AG04450 (cell line): ENCODE measurements at places on chromosomes 5 and 9. TPM values are rescaled to one million over a fixed set of nuclear protein-coding genes. Genes with fewer than 3 reads are reported as not detected.

DNA sequence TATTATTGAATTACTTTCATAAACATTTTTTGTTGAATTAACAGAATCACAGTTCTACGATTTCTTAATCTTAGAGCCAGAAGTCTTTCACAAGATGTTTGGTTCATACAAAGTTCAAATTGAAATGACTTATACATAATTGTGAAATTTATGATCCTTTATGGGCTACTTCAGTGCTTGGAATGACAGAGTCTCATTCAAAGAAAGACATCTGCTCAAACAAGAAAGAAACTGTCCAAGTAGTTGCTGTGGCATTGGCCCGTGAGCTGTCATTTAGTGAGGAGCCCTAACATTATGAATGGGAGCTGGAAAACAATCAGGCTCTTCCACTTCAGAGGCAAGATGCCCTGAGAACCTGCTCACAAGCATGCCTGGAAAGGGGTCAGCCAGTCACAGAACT, 63.4 kb downstream of the AUH start:
- no peak for DNase-seq

- no peak for DNase-seq
Observed at GRCh38 chr9:124894741-124895170, 32.8 kb downstream of the ARPC5L start.

OLFML2A gene
- polyA plus RNA-seq: 22.3 and 34.4 TPM in 2 replicates

- no peak for DNase-seq
Observed at GRCh38 chr5:1507961-1508658, 15.7 kb downstream of the LPCAT1 start.

PCDHAC2 gene
- polyA plus RNA-seq: not detected in 2 replicates

DNA sequence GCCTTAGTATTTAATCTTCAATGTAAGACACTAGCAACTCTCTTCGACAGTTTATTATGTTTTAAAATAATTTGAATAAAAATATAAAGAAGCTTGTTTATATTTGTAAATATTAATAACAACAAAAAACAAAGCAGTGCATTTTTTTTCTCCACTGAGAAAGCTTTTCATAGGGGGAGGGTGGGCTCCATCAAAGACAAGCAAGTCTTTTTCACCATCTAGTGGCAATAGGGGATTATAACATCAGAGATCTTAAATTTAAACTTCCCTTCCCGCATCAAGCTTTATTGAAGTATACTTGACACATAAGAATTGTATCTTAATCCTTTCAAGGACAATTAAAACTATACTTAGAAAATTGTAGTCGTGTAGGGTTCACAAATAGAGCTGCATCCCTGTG, 9.3 kb upstream of the OR13F1 start:
- DNase-seq: no peak

GRCh38 chr5:78889369-78890140, 95.6 kb downstream of the ARSB start:
- DNase-seq: no peak

LCN1 gene
- polyA plus RNA-seq: not detected in 2 replicates

NTRK2 gene
- not detected in 2 replicates for polyA plus RNA-seq

SPATA31A3 gene
- not detected in 2 replicates for polyA plus RNA-seq

DNA sequence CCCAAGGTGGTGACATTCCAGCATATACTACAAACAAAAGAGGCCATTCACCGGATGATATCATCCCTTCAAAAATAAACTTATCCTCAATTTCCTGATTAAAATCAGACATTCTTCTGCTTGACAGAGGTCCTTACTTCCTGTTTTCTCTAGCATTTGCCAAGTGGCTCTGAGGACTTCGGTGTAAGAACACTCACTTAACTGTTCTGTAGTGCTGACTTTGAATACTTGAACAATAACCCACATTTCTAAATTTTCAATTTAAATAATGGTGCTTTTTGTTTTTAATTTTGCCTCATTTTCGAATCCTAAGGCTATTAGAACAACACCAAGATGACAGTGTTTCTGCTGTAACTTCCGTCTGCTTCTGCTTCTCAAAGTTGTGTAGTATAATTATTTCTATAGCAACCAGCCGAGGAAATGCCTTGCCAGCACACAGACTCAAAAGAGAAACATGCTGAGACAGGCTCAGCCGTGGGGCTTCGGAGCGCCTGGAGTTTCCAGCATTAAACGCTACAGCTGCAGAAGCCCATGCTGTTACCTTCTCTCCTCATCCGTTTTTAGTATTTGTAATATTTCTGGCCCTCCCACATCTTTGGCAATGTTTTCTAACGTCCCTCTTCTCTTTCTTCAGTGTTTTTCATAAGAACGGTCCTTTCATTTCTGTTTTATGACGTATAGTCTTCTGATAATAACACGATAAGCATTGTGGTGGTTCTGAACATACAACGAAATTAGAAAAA, 19.5 kb upstream of the ANXA1 start:
- DNase-seq: no peak

- no peak for DNase-seq
Observed at GRCh38 chr9:72305102-72305546, 59.9 kb downstream of the ZFAND5 start.

DNA sequence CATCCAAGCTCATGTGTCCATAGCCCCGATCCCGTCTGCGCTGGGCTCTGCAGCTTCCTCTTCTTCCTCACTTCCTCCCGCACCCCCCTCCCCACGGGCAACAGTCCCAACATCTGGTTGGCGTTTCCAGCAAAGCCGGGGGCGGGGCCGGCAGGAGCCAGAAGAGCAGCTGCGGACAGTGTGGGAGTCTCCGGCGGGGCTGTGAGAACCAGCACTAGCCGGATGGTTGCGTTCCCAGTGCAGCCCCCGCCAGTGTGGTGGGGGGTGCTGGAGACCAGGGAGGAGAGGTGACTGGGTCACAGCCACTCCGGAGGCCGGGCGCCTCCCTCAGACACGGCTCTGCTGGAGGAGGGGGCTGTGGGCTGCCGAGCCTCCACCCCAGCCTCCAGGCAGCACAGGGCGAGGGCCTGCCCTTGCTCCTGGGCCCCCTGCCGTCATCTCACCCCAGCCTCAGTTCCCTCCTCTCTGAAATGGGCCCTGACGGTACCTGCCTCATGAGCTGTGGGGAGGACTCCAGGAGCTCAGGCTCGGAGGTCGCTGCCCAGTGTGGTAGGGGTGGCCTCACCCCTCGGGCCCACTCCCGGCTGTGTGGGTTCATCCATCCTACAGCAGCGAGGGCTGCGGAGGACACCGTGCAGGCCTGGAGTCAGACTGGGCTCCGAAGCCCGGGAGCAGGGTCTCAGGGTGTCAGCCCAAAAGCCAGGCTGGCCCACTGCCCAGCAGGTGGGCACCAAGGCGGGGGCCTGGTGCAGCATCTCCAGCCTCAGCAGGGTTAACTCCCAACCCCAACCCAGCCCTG, 41.5 kb upstream of the NOTCH1 start:
- DNase-seq: no peak

DNA sequence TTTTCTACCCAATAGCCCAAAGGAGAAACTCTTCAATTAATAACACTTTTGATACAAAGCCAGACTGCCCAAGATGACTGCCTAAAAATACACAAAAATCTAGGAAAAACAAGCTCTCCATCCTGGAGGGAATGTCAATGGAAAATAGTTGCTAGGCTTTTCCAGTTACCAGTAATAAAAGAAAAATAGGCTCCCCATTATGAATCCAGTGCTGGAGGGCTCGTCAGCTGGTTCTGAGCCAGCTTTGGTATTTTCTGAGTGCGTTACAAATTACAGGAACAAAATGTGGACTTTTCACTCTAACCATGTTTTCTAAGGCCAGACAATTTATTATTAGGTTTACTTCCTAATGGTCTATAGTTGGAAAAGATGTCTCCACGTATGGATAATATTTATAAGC, 414.5 kb downstream of the ACTL7B start:
- DNase-seq: no peak

ZFP37 gene
- polyA plus RNA-seq: 1.7 and 2.0 TPM in 2 replicates

- DNase-seq: no peak
Observed at GRCh38 chr9:106954974-106955850, 92.2 kb downstream of the ZNF462 start.

PCDHB3 gene
- 0.12 and 0.15 TPM in 2 replicates for polyA plus RNA-seq

GRCh38 chr5:108380531-108381349, 1.2 kb downstream of the FBXL17 start:
- no peak for DNase-seq

DNA sequence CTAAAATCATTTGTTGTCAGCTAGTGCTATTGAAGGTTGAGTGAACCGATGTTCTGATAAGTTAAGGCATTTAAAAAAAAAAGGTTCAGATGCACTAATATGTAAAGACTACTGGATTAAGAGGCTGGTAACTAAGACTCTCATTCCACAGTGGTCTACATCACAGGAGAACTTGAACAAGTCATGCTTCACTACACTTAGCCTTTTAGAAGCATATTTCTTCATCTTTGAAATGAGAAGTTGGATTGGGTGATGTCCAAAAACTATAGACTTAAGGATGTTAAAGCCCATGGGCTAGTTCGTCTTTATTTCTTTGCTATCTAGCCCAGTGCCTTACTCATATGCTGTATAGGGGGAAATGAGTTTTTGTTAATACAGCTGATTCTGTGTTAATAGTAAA, 107.2 kb downstream of the NDUFS4 start:
- no peak for DNase-seq

GPR151 gene
- not detected in 2 replicates for polyA plus RNA-seq

- DNase-seq: no peak
Observed at GRCh38 chr5:142326480-142326938, 1.7 kb upstream of the SPRY4 start.

PARP8 gene
- polyA plus RNA-seq: 19.0 and 25.1 TPM in 2 replicates
